ENCODE measurements at places on chromosomes 11 and 22. TPM values are rescaled to one million over a fixed set of nuclear protein-coding genes. Genes with fewer than 3 reads are reported as not detected.

- no peak overlapping the region for H3K4me3 ChIP-seq
- no peaks in the 10 kb centered on the region for H3K36me3 ChIP-seq
- H3K27ac ChIP-seq, result no peak overlapping the region
Measured at GRCh38 chr11:123231256-123231655, 36.2 kb upstream of the CLMP start.

GRCh38 chr11:130490682-130491449 lies 42.4 kb downstream of the ADAMTS15 start:
- no peak overlapping the region for H3K27ac ChIP-seq
- no peak for DNase-seq
- no peaks in the 10 kb centered on the region for H3K36me3 ChIP-seq
- H3K4me3 ChIP-seq, result no peak overlapping the region
- H3K4me1 ChIP-seq, result peaks cover 18% of the 10 kb centered on the region

DNA sequence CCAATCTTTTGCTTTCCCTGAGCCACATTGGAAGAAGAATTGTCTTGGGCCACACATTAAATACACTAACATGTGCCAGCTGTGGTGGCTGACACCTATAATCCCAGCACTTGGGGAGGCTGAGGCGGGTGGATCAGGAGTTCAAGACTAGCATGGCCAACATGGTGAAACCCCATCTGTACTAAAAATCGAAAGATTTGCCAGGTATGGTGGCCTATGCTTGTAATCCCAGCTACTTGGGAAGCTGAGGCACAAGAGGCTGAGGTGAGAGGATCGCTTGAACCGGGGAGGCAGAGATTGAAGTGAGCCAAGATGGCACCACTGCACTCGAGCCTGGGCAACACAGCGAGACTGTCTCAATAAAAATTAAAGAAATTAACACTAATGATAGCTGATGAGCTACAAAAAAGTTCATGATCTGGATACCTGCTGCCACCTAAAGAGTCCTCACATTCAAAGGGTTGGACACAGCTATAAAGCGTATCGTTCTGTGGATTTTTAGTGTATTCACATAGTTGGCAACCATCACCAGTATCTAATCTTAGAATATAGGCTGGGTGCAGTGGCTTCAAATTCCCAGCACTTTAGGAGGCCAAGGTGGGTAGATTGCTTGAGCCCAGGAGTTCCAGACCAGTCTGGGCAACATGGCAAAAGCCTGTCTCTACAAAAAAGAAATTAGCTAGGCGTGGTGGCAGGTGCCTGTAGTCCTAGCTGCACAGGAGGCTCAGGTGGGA lies 3.4 kb upstream of the LDHC start:
- H3K4me3 ChIP-seq, result no peak overlapping the region
- no peak overlapping the region for H3K27ac ChIP-seq
- H3K4me1 ChIP-seq, result peaks cover 5% of the 10 kb centered on the region

- H3K27ac ChIP-seq, result no peak overlapping the region
- no peak overlapping the region for H3K4me3 ChIP-seq
- H3K27me3 ChIP-seq, result no peaks in the 10 kb centered on the region
- DNase-seq, result no peak
- H3K4me1 ChIP-seq, result peaks cover 2% of the 10 kb centered on the region
- H3K36me3 ChIP-seq, result peaks cover 2% of the 10 kb centered on the region
Measured at GRCh38 chr11:57049749-57050148, 61.0 kb downstream of the OR5AK2 start.

DNA sequence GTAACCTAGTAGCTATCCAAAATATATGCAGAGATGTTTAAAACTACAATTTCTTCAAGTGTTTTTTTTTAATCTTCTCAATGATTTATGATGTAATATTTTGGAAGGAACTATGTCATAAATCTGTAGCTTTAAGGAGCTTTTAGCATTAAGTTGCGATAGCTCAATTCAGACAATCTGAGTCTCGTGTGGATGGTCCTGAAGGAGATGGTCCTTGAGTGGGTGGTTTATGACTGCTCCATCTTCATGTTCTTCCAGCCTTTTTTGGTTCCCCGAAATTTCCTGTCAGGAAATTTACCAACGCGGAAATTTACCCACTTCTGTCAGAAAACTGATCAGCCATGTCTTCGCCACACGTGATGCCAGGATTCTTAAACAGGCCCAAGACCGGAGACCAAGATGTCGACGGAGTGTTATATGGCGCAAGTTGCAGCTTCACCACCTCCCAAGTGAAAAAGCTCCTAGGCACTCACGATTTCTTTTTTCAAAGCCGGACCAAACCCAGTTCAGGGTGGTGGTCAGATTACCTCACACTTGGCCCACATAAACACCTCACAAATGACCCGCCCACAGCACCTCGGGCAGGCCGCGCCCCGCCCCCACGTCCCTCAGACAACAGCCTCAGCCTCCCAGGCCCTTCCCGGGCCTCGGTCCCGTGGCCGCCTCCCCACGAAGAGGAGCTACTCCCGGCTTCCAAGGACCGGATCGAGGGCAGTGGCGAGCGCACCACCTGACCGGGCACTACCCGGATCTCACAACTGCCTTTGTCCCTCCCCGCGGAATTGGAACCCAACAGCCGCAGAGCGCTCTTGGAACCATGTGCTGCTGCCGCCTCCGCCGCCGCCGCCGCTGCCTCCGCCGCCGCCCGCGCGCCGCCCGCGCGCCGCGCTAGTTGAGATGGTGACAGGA lies at the start of gene MORC2:
MORC2 (minus strand) TSS at position 760 of the 909 bp plus-strand sequence. CDS start 885 bp downstream, outside the sequence.
- H3K4me1 ChIP-seq, result peaks cover 15% of the 10 kb centered on the region
- H3K4me3 ChIP-seq, result peak within 1 kb of the TSS; percentile 82
- H3K27me3 ChIP-seq, result no peaks in the 10 kb centered on the region
- peaks cover 73% of the 10 kb centered on the region for H3K36me3 ChIP-seq

DNA sequence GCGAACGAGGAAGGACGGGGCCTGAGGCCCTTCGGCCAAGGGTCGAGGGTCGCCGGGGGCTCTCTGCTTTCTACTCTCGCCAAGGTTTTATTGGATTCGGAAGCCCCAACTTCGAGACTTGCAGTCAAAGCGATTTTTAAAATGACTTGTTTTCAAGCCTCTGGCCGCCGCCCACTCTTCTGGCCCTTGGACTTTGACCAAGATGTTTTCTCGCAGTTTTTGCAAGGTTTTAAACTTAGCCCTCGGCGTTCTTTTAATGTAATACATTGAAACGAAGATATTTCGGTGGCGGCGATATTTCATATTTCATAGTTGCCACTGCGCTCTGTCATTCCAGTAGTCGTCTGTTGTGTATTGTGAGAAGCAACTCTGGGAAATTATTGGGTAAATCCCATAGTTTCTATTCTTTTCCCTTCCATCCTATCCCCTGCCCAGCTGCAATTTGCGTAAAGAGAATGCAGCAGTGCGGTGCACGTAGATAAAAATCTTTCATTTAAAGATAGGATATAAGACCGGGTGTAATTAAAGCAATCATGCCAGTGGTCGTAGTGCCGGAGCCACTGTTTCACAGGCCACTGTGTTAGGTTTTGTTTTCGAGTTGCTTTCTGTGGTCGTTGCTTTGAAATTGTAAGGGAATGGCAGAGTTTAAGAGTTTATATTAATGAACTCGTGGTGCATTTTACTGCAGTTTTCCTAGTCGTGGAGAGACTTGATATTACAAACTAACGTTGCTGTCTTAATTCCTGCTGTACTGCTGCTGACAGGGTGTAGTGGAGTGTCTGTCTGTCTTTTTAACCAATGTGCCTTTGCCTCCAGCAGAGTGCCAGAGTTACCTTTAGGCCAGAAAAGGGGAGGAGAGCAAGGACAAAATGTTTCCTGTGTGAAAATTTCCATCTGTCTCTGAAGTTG lies 702 bp downstream of the BIRC2 start:
- H3K27me3 ChIP-seq, result no peaks in the 10 kb centered on the region
- DNase-seq, result no peak
- peaks cover 7% of the 10 kb centered on the region for H3K36me3 ChIP-seq

DNA sequence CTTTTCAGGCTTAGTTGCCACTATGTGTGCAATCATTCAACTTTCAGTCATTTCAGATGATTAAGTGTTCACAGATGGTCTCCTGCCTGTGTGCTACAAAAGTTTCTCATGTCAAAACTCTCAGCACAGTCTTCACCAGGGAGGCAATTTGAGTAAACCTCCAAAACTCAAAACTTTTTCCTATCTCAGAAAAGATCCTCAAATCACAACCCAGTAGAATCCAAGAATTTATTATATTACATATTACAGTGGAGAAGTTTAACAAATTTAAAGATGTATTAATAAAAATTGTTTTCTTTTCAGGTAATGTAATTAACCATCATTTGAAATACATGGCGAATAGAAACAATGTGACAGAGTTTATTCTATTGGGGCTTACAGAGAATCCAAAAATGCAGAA lies at the start of gene OR4C13:
OR4C13 (plus strand) TSS at position 301 of the 400 bp plus-strand sequence; CDS start at position 333, 32 bp downstream.
- no peaks in the 10 kb centered on the region for H3K4me1 ChIP-seq
- H3K4me3 ChIP-seq, result no peak within 1 kb of the TSS
- H3K27me3 ChIP-seq, result no peaks in the 10 kb centered on the region
- no peak for DNase-seq
- H3K27ac ChIP-seq, result no peak within 1 kb of the TSS

GRCh38 chr22:49004484-49005399 lies 822.9 kb downstream of the BRD1 start:
- H3K27ac ChIP-seq, result no peak overlapping the region
- DNase-seq, result no peak
- H3K36me3 ChIP-seq, result no peaks in the 10 kb centered on the region
- H3K4me3 ChIP-seq, result no peak overlapping the region

GRCh38 chr11:113163291-113164030 lies 150.9 kb upstream of the TTC12 start:
- H3K27me3 ChIP-seq, result no peaks in the 10 kb centered on the region
- no peak for DNase-seq
- no peak overlapping the region for H3K27ac ChIP-seq
- H3K4me3 ChIP-seq, result no peak overlapping the region
- peaks cover 40% of the 10 kb centered on the region for H3K4me1 ChIP-seq
- peaks cover 1% of the 10 kb centered on the region for H3K36me3 ChIP-seq

DNA sequence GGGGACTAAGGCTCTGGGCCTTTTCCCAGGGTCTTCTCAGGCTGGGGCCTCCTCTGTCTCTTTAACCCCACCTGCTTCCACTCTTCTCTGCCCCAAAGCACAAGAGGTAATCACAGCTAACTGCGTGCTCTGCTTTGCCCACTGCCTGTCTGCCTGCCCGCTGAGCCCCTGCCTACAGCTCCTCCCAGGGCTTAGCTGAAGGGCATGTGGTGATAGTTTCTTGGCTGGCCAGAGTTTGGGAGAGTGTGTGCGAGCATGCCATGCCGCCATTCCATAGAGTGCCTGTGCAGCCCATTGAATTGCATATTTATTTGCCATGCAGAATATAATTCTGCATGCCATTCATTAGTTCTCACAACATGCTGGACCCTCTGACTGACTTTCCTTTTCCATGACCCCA lies 32.5 kb downstream of the PHLDB1 start:
- H3K27me3 ChIP-seq, result no peaks in the 10 kb centered on the region
- H3K4me3 ChIP-seq, result no peak overlapping the region
- peaks cover 26% of the 10 kb centered on the region for H3K4me1 ChIP-seq

- H3K27me3 ChIP-seq, result no peaks in the 10 kb centered on the region
- H3K36me3 ChIP-seq, result peaks cover 3% of the 10 kb centered on the region
- H3K4me1 ChIP-seq, result no peaks in the 10 kb centered on the region
- no peak for DNase-seq
Measured at GRCh38 chr11:83744620-83745192, 458.5 kb upstream of the CCDC90B start.

DNA sequence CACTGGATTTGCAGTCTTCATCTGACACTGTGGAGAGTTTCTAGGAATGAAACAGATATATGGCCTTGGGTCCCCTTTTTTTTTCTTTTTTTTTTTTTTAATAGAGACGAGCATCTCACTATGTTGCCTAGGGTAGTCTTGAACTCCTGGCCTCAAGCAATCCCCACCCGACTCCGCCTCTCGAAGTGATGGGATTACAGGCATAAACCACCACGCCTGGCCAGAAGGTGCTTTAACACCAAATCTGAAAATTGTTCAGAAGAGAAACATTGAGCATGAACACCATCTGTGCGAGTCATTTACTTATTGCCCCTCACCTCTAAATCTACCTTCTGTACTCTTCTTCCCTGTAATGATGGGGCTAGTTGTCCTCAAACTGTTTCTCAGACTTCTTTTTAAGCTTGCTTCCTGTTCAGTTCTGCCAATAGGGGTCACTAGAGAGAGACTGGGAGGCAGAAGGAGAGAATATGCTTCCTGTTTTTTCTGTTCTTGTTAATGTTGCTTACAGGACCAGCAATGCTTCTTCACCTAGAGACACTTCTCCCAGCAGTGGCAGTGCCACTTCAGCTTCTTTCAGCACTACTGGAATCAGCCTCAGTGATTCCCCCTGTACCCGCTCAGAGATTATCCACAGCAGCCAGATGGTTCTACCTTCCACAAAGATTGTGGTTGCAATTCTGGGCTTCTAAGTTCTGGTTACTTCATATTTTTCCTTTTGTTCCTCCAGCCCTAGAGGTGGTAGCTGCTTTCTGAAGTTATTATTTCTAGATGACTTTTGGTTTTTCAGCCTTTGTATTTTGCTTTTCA lies 20.8 kb upstream of the ZBED5 start:
- no peak overlapping the region for H3K4me3 ChIP-seq
- H3K36me3 ChIP-seq, result peaks cover 40% of the 10 kb centered on the region
- no peak for DNase-seq

DNA sequence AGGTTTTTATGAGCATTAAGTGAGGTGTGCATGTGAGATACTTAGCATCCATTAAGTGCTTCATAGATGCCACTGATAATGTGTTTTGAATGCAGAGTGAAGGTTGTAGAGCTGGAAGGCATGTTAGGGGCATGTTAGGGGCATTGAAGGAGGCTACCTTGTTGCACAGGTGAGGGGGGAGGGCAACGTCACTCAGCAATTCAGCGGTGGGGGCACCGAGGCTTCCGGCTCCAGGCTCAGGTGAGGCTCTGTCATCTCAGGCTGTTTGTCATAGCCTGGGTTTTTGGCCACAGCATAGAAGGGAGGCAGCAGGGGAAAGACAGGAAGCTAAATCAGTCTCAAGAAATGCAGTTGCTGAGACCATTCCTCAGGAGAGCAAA lies 299.0 kb downstream of the NTM start:
- no peaks in the 10 kb centered on the region for H3K36me3 ChIP-seq
- H3K27ac ChIP-seq, result no peak overlapping the region
- DNase-seq, result no peak
- H3K27me3 ChIP-seq, result peaks cover 11% of the 10 kb centered on the region
- peaks cover 2% of the 10 kb centered on the region for H3K4me1 ChIP-seq
- no peak overlapping the region for H3K4me3 ChIP-seq

- no peaks in the 10 kb centered on the region for H3K27me3 ChIP-seq
- H3K36me3 ChIP-seq, result no peaks in the 10 kb centered on the region
- peaks cover 63% of the 10 kb centered on the region for H3K4me1 ChIP-seq
- no peak for DNase-seq
- peak overlapping the region; percentile 79 for H3K27ac ChIP-seq
Measured at GRCh38 chr11:118923721-118924587, 1.8 kb downstream of the BCL9L start.

MPEG1 gene
- total RNA-seq, result not detected

FXYD6 gene
- total RNA-seq, result 114 TPM

DEUP1 gene
- 1.2 TPM for total RNA-seq

PAX6 gene
- total RNA-seq, result not detected

IL10RA gene
- 0.38 TPM for total RNA-seq

ARHGEF17 gene
- 136 TPM for total RNA-seq

PARVG gene
- 0.53 TPM for total RNA-seq
